ENCODE measurements at places on chromosomes 1 and 21.

- DNase-seq: no peak
These were observed 10.4 kb upstream of the FMO2 start for GRCh38 chr1:171174560-171175294.

GRCh38 chr1:204198348-204199340 lies 2.4 kb upstream of the KISS1 start:
- DNase-seq: peak; percentile 42

DNA sequence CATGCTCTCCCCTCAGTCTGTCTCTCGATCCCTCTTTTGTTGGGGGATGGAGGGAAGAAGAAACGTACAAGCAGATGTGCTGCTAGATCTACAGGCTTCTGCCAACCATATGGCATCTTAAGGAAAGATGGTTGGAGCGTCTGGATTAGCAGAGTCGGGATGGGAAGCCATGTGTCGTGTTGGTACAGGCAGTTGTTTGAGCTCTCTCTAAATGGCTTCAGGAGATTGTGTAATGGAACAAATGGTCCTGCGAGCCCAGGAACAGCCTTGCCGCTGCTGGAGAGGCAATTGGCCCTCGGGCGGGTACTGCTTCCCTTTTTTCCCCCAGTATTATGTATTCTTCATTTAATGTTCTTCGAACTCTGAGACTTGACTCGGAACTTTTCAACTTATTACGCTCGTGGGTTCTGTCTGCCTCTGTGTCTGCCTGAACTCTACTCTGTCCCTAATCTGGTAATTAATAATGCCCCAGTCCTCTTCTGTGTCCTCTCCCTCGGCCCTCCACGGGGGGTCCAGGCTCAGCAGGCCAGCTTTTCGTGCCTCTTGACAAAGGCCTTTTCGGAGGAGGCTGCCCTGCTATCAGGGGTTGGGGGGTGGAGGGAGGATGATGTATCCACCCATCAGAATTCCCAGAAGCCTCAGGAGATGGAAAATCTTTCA lies 215.3 kb downstream of the SDCCAG8 start:
- no peak for DNase-seq

- DNase-seq: no peak
These were observed 80.1 kb downstream of the UBIAD1 start for GRCh38 chr1:11352816-11353799.

GRCh38 chr1:229848752-229849677 lies 218.0 kb upstream of the GALNT2 start:
- no peak for DNase-seq

GRCh38 chr1:170068923-170069322 lies 5.6 kb downstream of the KIFAP3 start:
- no peak for DNase-seq

- DNase-seq: no peak
These were observed 24.0 kb upstream of the SPOCD1 start for GRCh38 chr1:31839662-31840343.

- peak; percentile 2 for DNase-seq
These were observed 42.2 kb upstream of the WNT4 start for GRCh38 chr1:22184892-22185612.

DNA sequence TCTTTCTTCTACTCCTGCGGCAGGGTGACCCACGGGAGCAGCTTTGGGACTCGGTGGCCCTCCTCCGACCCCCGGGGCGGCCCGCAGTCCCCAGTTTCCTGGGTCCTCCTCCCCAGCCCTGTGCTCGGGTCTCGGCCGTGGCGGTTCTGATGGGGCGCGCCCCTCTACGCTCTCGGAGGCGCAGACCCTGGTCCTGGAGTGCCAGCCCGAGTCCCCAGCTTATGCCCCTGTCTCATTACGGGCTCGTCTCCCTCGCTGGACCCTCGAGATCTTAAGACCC lies 430 bp downstream of the BTG2 start:
- no peak for DNase-seq

- DNase-seq: no peak
These were observed 43.8 kb downstream of the XPR1 start for GRCh38 chr1:180675586-180675985.
